Pancreas (tissue), 10 donors: ENCODE measurements at places on chromosomes 2 and 18. TPM values are rescaled to one million over a fixed set of nuclear protein-coding genes. Genes with fewer than 3 reads are reported as not detected.

ERICH2 gene
- total RNA-seq, result 0.87 TPM

SCYGR4 gene
- total RNA-seq, result not detected

SANBR gene
- 1.7 TPM for total RNA-seq

C2orf78 gene
- total RNA-seq, result not detected

IL36A gene
- not detected for total RNA-seq

TMEM198 gene
- total RNA-seq, result 4.6 TPM

CCDC85A gene
- 0.20 TPM for total RNA-seq

ASIC4 gene
- total RNA-seq, result not detected

SLC16A14 gene
- total RNA-seq, result 0.69 TPM

RASGRP3 gene
- 2.5 TPM for total RNA-seq

DNA sequence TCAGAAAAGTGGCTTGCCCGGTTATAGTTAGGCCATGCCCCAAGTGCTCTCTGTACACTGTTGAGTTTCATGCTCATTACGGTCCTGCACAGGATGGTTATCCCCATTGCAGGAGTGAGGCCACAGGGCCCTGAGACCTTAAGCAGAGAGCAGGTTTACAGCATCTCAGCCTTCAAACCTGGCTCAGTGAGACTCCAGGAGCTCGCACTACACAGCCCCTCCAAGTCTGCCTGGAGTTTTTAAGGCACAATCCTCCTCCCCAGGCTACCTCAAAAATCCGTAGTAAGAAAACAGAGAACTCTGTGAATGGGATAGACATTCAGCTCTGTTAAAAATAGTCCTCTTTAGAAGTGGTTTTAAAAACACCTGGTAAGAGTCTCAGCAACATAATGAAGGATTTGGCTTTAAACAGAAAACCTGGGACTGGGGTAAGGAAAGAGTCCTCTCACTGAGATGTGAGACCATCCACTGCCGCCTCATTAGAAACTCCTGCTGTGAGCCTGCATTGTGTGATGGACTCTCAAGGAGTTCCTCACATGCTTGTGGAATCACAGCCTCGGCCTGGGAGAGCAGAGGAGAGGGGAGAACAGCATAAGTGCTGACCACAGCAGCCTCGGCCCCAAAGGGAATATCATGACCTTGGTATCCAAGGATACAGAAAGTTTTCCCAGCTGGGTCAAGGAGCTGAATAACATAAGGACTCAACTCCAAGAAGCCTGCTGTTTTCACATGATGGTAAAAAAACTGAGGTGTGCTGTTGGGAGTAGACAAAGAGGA lies 214.8 kb downstream of the ATAD2B start:
- peaks cover 4% of the 10 kb centered on the region for H3K36me3 ChIP-seq
- DNase-seq, result no peak
- no peak overlapping the region for H3K4me3 ChIP-seq

- no peaks in the 10 kb centered on the region for H3K36me3 ChIP-seq
- DNase-seq, result no peak
- no peaks in the 10 kb centered on the region for H3K4me1 ChIP-seq
- H3K27me3 ChIP-seq, result peaks cover 22% of the 10 kb centered on the region
- H3K4me3 ChIP-seq, result no peak overlapping the region
Observed at GRCh38 chr2:232382331-232383225, 4.0 kb downstream of the ALPP start.

DNA sequence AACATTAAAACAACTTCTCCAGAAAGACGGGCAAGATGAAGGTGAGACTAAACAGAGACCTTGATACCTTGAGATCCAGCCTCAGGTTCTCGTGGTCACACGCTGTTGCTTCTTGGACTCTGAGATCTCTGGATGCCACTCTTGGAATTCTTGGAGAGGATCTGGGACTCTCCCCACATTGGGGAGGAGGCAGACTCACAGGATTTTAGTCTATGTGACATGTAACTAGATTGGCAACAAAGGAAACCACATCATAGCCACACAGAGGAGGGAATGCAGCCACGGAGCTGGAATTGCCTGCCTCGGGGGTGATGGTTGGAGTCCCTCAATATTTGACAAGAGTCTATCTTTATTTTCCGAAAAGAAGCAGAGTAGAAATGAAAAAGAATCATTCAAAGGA lies 78.8 kb upstream of the IGFBP5 start:
- no peak overlapping the region for H3K4me3 ChIP-seq
- H3K27ac ChIP-seq, result no peak overlapping the region
- H3K36me3 ChIP-seq, result no peaks in the 10 kb centered on the region
- no peaks in the 10 kb centered on the region for H3K4me1 ChIP-seq
- H3K27me3 ChIP-seq, result no peaks in the 10 kb centered on the region
- no peak for DNase-seq

DNA sequence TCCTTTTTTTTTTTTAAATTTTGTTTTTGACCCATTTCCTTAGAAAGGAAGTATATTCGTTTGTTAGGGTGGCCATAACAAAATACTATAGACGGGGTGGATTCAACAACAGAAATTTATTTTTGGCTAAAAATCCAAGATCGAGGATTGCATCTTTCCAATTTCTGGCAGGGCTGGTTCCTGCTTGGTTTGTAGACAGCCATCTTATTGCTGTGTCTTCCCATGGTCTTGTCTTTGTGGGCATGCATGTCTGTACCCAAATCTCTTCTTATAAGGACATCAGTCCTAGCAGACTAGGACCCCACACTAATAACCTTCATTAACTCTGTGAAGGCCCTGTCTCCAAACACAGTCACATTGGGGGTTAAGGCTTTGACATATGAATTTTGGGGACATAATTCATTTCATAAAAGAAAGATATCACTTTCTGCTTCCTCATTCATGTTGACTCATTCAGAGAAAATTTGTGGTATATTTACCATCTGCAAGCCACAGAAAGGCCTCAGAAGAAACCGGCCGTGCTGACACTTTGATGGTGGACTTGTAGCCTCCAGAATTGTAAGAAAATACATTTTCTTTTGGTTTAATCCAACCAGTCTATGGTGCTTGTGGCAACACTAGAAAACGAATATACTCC lies 262.1 kb downstream of the LPIN1 start:
- H3K36me3 ChIP-seq, result no peaks in the 10 kb centered on the region
- H3K27ac ChIP-seq, result no peak overlapping the region
- H3K27me3 ChIP-seq, result no peaks in the 10 kb centered on the region
- no peak for DNase-seq
- H3K4me1 ChIP-seq, result no peaks in the 10 kb centered on the region

DNA sequence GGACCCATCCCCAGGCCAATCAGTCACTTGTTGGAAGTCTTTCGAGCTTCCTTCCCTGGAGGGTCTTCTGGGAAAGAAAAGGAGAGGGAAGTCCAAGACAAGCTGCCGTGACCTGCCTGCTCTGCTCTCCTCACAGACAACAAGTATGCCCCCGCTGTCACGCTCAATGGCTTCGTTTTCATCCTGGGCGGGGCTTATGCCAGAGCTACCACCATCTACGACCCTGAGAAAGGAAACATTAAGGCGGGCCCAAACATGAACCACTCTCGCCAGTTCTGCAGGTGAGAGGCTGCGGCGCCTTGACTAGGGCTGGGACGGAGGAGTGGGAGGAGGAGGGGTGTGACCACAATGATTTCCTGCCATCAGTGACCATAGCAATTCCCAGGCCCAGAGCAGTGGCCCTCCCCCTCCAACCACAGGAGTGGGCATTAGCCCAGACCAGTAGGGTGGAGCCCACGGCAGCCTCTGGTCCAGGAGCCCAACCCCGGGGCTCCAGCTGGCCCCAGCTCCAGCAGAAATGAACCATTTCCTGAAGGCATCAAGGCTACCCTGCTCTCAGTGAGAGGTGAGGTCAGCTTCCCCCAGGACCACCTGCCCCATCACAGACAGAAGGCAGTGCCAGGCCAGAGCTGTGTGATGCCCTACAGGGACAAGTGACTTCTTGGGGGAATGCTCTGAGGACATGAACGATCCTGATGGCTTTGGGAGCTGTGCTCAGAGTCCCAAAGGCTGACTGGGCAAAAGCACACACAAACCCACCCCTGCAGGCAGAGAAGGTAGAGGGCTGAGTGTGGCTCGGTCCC lies 223.1 kb downstream of the ATAD2B start:
- H3K27me3 ChIP-seq, result no peaks in the 10 kb centered on the region
- no peaks in the 10 kb centered on the region for H3K4me1 ChIP-seq
- no peak for DNase-seq
- H3K27ac ChIP-seq, result no peak overlapping the region

DNA sequence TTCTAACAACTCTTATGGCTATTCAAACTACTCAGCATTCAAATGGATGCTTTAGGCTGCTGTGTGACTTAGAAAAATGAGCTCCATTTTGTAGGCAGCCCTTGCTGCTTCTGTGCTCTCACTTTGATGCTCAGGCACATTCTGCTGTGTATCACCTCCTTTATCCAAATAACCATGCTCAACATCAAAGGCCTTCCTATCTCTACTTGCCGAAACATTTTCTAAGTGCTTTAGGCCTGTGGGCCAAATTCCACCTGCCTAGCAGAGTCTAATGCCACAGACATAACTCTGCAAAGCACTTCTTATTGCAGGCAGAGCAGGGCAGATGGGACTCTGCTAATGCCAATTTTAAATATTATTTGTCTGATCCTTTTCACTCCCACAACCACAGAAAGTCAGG lies 397.4 kb downstream of the RND3 start:
- H3K27ac ChIP-seq, result no peak overlapping the region
- no peak overlapping the region for H3K4me3 ChIP-seq
- H3K36me3 ChIP-seq, result no peaks in the 10 kb centered on the region

- H3K4me1 ChIP-seq, result no peaks in the 10 kb centered on the region
- H3K27me3 ChIP-seq, result no peaks in the 10 kb centered on the region
- H3K4me3 ChIP-seq, result no peak overlapping the region
- no peak overlapping the region for H3K27ac ChIP-seq
- no peak for DNase-seq
- no peaks in the 10 kb centered on the region for H3K36me3 ChIP-seq
Observed at GRCh38 chr2:195737511-195738325, 80.7 kb downstream of the SLC39A10 start.

GRCh38 chr2:134736167-134736880 lies 17.5 kb upstream of the TMEM163 start:
- no peak overlapping the region for H3K27ac ChIP-seq
- no peak overlapping the region for H3K4me3 ChIP-seq
- H3K4me1 ChIP-seq, result no peaks in the 10 kb centered on the region
- no peaks in the 10 kb centered on the region for H3K36me3 ChIP-seq
- no peak for DNase-seq

DNA sequence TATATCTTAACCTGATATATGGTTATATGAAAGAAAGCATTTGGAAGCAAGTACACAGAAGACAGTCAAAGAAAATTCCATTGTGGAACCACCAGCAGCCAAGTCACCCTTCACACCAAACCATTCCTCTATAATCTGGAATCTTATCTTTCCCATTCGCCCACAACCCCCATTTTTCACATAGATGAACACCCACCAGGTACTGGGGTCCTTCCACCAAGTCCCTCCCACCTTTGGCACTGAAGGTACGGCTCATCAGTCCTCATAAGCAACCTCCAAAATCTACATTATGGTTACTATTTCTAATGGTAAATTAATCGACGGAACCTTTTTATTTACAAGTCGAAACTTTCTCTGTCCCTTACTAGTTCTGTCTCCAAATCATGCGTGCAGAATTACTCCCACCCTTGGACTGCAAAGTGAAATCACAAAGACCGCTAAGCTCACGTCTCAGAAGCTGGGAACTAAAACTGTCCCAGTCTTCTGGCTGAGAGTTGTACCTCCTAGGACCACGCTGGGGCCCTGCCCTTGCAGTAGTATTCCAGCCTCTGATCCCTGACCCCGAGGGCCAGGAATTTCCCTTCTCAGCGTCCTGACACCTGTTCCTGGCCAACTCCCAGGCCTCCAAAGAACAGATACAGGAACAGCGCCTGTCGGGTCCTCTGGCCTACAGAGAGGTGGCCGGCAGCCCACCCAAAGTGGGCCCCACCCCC lies 702 bp downstream of the OLA1 start:
- no peaks in the 10 kb centered on the region for H3K27me3 ChIP-seq
- H3K36me3 ChIP-seq, result no peaks in the 10 kb centered on the region
- peaks cover 8% of the 10 kb centered on the region for H3K4me1 ChIP-seq
- H3K4me3 ChIP-seq, result peak overlapping the region; percentile 61

DNA sequence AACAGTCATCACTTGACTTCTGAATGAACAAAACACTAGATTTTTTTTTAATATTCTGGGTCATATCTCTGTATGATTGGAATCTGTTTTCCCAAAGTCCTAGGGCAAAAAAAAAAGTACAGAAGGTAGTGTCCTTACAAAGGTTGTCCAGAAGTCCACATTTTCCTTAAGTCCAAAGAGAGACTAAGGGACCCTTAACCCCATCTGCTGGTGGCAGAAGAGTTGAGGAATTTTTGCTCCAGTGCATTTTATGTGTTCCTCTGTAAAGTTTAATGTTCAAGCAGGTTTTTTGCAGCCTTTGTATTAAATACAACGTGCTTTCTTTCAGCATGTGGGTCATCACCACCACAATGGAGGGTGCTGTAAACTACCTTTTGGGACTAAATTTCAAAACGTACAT lies 215.9 kb downstream of the SP3 start:
- H3K36me3 ChIP-seq, result no peaks in the 10 kb centered on the region
- DNase-seq, result no peak
- no peaks in the 10 kb centered on the region for H3K4me1 ChIP-seq
- H3K27me3 ChIP-seq, result no peaks in the 10 kb centered on the region
